ENCODE measurements at places on chromosomes 12 and 14.

DNA sequence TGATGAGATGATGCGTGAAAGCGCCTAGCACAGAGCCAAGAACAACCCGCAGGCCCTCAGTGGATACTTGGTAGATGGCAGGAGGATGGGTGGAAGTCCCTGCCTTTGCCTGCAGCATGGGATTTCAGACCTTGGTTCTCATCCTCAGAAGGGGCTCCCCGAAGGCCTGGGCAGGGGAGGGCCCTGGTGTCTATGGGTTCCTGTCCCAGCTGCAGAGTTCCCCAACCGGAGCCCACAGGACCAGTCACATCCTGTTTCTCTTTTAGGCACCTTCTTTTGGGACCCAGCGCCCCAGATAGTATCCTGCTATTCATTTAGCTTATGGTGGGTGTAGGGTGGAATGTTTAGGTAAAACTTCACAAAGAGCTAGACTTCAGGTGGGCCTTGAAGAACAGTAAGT is 55.5 kb downstream of the CALM1 start:
- no peak for DNase-seq

- no peak for DNase-seq
Observed at GRCh38 chr14:49992448-49992847, 99.6 kb downstream of the ARF6 start.

DNA sequence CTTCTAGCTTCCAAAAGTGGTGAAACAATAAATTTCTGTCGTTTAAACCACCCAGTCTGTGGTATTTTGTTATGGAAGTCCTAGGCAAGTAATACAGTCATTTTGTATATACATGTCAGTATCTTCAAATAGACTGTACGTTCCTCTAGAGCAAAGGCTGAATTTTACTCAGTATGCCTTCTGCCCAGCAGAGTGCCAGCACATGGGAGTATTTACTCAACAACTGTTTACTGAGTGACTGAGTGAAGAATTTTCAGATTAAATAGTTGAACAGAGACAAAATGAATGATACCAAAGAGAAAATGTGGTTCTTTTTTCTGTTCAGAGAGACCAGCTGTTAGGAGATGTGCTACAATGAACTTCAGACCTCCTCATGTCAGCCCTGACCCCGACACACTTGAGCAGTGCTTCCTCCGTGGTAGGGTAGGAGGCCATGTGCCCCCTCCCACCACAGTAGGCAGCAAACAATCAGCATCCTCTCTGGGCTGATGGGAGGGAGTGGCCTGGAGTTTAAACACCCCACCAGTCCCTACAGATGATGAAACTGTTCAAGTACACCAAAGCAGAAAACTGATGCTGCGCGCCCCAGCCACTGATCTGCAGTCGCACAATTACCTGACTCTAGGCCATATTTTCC is 21.7 kb downstream of the BMP4 start:
- DNase-seq: no peak

DNA sequence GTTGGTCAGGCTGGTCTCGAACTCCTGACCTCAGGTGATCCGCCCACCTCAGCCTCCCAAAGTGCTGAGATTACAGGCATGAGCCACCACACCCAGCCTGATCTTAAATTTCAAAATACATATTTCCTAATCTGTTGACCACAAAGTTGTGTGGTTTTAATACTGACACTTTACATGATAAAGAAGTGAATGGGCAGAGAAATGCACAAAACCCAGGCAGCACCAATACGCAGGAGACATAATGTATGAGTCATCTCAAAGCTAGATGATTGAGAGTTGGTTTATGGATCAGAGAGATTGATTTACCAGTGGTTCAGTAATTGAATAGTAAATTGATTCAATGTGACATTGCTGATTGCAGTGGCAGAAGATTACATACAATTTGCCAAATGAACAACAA is 19.2 kb upstream of the PPP2R5E start:
- DNase-seq: no peak

DNA sequence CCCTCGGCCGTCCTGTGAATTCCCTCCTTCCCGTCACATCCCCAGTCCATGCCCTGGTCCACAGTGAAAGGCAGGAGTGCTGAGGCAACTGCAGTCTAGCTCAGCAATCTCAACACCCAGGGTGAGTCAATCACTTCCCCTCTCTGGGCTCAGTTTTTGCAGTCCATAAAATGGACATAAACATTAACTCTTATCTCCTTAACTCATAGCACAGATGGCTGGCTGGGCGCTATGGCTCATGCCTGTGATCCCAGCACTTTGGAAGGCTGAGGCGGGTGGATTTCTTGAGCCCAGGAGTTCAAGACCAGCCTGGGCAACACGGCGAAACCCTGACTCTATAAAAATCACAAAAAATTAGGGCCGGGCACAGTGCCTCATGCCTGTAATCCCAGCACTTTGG is 32.4 kb downstream of the CAMKK2 start:
- no peak for DNase-seq

GRCh38 chr14:96263347-96264199 is 7.6 kb downstream of the BDKRB1 start:
- no peak for DNase-seq

DNA sequence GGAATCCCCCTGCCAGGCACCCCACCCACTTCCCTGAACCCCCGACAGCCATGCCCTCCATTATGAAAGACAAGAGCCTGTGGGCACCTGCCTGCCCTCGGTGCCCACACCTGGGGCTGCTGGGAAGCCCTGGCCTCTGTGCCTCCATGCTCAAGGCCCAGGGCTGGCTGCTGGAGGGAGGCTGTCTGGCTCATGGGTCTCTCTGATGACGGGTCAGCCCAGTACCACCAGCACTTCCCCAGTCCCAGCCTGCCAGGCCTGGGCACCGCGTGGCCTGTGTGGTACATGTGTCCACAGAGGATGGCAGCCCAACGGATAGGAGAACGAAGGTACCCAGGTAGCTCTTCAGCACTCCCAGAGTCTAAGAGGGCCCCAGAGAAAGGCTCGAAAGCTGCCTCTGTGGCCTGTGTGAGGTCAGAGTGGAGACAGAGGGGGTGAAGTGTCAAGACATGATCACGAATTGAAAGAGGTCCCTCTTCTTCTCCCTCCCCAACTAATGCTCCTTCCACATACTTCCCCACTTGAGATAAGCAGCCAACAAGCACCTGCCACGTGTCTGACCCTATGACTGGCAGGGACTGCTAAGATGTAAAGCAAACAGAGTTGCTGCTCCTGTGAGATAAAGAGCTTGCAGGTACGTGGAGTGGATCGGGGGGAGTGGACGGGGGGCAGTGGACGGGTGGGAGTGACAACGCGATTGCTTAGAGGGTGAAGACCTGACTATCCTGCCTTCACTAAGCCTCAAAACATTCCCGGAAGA is 21.2 kb downstream of the FBLN5 start:
- no peak for DNase-seq

GRCh38 chr14:66322564-66322963 is 163.6 kb upstream of the CCDC196 start:
- no peak for DNase-seq

DNA sequence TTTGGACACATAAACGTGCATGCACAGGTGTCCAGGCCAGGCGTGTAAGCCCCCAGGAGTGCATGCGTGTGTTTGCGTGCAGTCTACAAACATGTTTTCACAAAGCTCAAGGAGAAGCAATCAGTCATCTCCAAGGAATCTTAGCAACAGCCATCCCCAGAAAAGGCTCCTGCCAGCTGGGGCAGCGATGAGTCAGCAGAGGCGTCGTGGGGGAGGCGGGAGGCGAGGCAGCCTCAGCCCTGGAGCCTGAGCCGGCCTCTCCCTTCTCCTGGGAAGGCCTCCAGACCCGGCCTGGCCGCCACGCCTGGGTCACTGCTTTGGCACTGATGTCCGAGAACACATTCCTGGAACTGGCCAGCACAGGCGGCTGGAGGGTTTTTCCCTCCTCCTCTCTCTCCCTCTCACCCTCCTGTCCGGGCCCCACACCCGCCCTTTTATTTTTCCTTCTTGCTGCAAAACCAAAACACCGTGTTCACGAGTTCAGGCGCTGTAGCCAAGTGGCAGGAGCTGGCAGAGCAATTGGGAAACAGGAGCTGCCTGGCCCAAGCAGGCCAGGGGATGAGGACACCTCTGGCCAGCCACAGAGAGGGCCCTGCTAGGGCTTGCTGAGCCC is 92.7 kb downstream of the LRRC74A start:
- no peak for DNase-seq

DNA sequence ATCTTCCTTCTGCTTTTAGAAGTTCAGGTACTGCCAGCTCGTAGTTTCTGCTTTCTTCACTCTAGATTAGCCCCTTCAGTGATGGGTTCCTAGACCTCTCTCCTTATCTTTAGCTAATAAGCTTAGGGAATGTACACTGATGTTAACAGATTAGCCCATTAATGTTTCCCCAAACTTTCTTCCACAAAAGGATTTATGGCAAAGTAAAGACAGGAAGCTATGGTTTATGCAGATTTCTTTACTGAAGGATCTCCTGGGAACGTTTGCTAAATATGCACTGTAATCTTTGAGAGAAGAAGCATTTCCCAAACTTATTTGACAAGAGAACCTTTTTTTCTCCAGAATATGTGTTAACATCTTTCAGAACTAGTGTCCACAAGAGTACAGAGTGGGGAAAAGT is 4.2 kb downstream of the SOCS4 start:
- DNase-seq: no peak

DNA sequence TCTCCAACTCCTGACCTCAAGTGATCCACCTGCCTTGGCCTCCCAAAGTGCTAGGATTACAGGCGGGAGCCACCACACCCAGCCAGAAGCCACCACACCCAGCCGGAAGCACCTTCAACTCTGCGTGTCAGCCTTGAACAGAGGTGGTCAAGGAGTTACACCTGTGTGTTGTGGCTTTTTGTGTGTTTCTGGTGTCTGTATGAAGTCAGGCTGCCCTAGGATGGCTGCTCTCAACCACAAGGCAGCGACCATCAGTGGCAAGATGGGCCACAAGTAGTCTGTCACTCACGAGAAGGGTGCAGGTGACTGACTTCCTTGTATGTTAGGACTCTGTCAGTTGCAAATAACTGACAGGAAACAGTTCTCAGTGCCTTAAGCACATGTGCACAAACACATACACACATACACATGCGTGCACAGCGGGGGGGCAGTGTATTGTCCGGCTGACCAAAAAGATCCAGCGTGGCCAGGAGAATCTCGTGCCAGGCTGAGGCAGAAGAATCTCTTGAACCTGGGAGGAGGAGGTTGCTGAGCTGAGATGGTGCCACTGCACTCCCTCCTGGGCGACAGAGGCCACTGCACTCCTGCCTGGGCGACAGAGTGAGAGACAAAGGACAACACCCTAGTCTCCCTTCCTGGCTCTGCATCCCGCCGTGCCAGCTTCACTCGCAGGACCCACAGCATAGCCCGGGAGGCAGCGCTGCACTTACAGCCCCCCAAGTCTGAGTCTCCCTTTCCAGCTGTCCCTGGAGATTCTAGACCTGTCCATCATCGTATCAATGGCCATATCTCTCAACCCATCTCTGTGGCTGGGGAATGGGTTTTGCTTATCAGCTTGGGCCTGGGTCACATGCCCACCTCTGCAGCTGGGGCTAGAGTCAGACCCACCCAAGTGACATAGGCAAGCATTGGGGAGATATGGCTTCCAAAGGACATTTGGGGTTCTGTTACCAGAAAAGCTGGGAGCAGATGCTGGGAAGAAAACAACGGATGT is 13.7 kb downstream of the P2RX4 start:
- no peak for DNase-seq
